ENCODE measurements at places on chromosomes 2 and 18. TPM values are rescaled to one million over a fixed set of nuclear protein-coding genes. Genes with fewer than 3 reads are reported as not detected.
A peak's percentile ranks its signal among the peaks of the same experiment; 100 is the strongest.

- DNase-seq = no peak
Measured at GRCh38 chr2:83744855-83745254, 714.2 kb downstream of the SUCLG1 start.

INPP5D gene
- polyA plus RNA-seq = 0.01 TPM

DNA sequence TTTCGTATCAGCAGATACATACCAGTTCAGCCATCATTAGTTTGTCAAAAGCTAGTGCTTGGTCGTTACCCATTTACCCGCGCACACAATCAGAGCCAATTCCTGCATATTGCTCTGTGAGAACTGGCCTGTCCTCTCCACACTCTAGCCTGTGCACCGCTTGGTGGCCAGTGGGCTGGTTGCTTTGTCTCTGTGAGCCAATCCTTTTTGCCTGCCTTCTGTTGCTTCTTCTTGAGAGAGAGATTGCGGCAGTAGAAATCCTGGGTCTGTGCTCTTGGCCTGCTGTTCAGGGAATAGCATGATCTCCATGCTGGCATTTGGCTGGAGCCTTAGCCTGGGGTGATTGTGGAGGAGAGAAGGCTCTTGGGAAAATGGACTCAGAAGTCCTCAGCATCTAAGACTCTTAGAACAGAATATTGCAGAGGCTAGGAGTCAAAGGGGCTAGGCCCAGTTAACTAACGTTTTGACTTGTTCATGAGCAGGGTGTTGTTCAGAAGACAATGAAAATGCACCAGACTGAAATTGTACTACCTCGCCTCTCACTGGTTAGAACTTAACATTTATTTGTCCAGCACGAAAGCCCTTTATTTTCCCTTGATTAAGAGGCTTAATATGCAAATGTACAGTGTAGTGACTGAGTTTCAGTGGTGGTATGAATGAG lies 37.1 kb downstream of the MAP4K4 start:
- DNase-seq = no peak

DNA sequence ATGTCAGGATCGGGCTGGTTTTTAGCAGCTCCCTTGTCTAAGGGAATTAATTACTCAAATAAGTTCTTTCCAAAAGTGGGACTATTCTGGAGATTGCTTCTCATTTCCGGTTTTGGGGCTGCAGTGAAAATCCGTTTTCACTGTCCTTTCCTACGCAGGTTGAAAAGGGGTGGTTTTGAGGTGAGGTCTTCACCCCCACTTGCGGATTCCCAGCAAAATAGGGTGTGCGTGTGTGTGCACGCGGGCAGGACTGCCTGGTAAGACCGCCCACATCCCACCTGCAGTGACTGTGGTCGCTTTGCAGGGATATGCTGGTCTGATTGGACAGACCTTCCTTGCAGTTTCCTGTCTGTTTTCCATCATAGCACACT lies 472 bp upstream of the PLEKHM3 start:
- DNase-seq = no peak

TUBB8B gene
- polyA plus RNA-seq = not detected

DNA sequence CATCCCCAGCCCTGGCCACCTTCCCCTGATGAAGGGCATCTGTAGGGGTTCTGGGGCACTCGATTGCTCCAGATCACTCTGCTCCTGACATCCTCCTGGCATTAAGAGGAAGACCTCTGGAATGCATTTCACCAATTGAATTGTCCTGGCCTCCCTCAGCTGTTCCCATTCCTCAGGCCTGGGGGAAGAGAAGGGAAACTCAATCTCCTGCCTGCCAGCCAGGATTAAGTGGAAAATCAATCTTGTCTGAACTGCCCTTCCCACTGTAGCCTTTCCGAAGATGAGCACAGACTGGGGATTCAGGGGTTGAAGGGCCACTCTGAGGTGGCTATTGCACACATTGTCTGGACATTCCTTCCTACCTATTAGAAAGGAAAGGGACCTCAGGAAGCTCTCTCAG lies 99.8 kb downstream of the ALK start:
- no peak for DNase-seq

GRCh38 chr2:184597571-184597991 lies 748 bp upstream of the ZNF804A start:
- DNase-seq = peak; percentile 69

CIDEA gene
- polyA plus RNA-seq = 0.12 TPM

DNA sequence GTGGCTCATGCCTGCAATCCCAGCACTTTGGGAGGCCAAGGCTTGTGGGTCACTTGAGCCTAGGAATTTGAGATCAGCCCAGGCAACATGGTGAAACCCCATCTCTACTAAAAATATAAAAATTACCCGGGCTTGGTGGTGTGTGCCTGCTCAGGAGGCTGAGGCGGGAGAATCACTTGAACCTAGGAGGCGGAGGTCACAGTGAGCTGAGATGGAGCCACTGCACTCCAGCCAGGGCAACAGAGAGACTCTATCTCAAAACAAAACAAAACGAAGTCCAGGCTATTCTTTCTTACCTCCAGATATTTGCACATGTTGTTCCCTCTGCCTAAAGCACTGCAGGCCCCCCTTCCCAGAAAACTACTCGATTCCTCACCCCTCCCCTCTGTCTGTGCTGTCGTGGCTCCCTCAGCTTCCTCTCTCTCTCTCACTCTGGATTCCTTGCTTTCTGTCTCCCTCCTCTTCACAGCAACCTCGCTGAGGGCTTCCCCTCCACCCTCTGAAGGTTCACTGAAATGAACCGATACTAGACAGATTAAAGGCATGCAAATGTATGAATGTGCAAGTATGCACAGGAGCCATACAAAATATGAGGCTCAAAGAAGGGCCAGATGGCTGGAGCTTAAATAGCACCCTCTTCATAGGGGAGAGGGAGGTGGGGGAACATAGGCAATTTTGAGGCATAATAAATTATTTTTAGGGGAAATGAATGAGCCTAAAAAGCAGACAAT lies 18.5 kb downstream of the TMEM177 start:
- no peak for DNase-seq

MOGAT1 gene
- polyA plus RNA-seq = not detected

GRCh38 chr18:27609221-27609620 lies 424.1 kb upstream of the CHST9 start:
- DNase-seq = peak; percentile 74

Measured in fibroblast of lung (primary cell).